ENCODE measurements at places on chromosomes 4 and X.

- no peak for DNase-seq
Measured at GRCh38 chrX:106479920-106480319, 131.9 kb upstream of the RADX start.

DNA sequence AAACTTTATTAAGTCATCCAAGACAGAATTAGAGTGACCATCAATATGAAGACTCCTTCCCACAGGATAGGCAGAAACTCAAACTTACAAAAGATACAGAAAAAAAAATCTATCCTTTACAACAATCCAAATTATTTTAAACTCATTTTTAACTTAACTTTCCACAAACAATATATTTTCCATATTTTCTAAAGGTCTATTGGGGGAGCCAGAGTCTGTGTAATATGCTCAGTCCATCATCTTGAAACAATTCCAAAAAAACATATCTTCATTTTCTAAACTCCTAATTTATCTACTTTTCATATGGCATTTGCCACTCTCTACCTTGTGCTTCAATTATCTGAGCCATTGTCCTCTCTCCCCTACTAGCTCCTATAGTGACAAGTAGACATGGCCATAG lies 378.1 kb downstream of the PDGFC start:
- no peak for DNase-seq

GRCh38 chr4:101315041-101315440 lies 32.3 kb downstream of the PPP3CA start:
- no peak for DNase-seq

DNA sequence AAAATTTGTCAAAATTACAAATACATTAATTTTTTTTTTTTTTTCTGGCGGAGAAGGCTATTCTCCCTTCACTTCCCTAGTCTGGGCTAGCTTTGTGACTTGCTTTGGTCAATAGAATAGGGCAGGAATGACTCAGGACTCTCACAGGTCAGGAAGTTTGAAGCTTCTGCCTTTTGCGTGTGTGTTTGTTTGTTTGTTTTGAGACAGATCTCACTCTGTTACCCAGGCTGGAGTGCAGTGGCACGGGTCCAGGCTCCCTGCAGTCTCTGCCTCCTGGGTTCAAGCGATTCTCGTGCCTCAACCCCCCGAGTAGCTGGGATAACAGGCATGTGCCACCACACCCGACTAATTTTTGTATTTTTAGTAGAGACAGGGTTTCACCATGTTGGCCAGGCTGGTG lies 55.9 kb upstream of the USP9X start:
- no peak for DNase-seq

- no peak for DNase-seq
Measured at GRCh38 chrX:72539822-72540221, 32.8 kb downstream of the HDAC8 start.

DNA sequence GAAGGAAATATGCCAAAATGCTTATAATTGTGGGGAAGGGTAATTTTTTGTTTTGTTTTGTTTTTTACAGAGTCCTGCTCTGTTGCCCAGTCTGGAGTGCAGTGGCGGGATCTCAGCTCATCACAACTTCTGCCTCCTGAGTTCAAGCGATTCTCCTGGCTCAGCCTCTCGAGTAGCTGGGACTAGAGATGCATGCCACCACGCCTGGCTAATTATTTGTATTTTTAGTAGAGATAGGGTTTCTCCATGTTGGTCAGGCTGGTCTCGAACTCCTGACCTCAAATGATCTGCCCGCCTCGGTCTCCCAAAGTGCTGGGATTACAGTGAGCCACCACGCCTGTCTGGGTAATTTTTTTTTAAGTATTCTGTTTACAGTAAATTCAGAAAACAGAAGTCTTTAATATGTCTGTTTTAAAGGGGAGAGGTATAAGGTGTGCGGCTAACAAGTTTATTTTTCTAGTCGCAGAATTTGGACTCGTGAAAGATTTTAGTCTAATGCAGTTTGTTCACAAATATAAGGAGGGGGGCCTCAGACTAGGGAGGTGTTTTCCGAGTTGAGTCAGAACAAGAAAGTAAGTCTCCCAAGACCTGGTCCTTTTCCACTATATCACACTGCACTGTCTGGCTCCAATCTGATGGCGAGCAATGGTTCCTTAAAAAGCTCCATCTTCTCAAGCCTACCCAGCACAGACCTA lies 1.5 kb downstream of the ACSL1 start:
- no peak for DNase-seq

GRCh38 chr4:33711826-33712225 lies 2532.5 kb downstream of the ARAP2 start:
- DNase-seq: no peak

- DNase-seq: no peak
Measured at GRCh38 chrX:24082447-24082846, 27.7 kb downstream of the EIF2S3 start.

DNA sequence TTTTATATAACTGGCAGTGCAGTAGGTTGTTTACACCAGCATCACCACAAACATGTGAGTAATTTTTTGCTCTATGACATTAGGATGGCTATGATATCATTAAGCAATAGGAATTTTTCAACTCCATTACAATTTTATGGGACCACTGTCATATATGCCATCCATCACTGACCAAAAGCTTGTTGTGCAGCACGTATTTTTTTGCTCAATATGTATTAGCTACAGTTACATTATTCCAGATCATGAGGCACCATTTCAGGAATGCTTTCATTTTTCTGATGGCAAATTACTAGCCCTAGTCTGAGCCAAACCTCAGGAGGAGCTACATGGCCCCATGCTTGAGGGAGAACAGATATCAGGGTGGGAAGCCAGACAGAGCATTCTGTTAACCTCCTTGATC lies 56.8 kb upstream of the DCLK2 start:
- no peak for DNase-seq

- DNase-seq: no peak
Measured at GRCh38 chr4:136918772-136919171, 613.5 kb downstream of the PCDH18 start.

DNA sequence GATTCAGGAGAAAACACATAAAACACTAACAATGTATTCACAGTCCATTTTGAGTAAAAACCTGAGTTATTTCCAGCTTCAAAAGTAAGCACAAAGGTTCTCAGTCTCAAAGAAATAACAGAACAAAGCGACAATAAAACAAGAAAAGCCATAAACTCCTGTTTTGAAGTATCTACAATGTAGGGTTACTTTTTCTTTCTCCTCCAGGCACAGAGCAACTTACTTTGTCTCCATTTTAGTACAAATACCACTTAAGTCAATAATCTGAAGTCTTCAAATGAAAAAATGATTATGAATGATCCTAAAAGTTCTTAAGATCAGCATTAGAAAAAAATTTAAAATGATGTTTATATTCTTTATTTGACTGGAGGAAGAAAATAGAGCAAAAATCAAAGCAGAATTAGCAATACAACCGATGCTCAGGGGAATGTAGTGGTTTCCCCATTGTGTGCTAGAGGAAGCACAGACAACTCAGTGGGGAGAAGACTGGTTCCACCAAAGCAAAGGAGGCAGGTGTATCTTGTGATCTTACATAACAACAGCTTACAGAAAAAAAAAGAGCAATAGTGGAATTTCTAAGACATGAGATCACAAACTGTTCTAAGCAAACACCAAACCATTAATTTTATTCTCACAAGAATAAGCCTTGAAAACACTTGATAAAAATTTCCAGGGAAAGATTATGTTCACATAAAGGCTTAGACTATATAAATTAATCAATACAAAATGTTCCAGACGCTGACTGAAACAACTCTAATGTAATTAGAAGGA lies 35.1 kb downstream of the EPHA5 start:
- DNase-seq: no peak

- DNase-seq: no peak
Measured at GRCh38 chr4:111362941-111363361, 740.1 kb upstream of the PITX2 start.

DNA sequence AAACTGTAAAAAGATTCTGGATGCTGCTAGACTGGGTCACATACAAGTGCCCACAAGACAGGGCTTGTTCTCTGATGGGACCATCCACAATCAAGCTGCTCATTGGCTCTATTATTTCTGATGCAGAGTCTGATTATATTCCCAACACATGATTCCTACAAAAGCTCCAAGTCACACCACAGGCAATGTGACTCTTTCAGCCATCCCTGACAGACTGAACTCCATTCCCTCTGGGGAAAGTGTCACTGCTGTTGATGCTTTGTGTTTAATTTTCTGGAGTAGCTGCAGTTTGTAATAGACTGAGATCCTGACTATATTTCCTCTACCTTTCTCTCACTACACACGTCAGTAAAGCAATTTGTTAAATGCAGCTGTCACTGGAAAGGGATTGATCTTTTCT lies 55.4 kb upstream of the BCLAF3 start:
- no peak for DNase-seq

DNA sequence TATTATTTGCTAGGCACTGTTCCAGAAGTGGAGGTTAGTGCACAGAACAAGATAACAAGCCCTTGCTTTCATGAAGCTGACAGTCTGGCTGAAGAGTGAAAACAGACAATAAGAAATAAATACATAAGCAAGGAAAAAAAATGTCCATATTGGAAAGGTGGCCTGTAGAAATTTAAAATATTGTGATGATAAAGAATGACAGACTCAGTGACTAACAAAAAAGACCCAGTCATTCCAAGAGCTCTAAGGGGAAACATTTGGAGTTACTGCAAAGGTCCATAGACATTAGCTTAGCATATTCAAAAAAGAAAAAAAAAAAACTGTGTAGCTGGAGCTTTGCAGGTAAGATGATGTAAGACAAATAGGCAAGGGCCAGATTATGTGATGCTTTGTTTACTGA lies 1.0 kb upstream of the ANTXR2 start:
- no peak for DNase-seq

DNA sequence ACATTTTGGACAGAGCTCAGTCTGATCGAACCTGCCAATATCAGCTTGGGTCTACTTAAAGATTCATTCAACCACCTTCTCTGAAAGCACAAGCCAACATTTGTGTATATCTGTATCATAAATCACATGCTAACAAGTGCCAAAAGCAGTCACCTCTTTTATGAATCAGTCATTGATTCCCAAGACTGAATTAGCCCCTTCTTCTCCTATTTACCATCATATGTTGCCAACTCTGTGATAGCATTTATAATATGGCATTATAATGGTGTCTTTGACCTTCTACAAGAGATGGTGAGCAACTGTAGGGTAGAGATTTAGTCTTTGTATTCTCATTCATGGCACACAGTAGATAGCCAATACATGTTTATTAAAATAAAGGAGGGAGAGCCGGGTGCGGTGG lies 61.4 kb downstream of the DDX53 start:
- DNase-seq: no peak

- no peak for DNase-seq
Measured at GRCh38 chr4:144442713-144443112, 203.2 kb upstream of the HHIP start.

DNA sequence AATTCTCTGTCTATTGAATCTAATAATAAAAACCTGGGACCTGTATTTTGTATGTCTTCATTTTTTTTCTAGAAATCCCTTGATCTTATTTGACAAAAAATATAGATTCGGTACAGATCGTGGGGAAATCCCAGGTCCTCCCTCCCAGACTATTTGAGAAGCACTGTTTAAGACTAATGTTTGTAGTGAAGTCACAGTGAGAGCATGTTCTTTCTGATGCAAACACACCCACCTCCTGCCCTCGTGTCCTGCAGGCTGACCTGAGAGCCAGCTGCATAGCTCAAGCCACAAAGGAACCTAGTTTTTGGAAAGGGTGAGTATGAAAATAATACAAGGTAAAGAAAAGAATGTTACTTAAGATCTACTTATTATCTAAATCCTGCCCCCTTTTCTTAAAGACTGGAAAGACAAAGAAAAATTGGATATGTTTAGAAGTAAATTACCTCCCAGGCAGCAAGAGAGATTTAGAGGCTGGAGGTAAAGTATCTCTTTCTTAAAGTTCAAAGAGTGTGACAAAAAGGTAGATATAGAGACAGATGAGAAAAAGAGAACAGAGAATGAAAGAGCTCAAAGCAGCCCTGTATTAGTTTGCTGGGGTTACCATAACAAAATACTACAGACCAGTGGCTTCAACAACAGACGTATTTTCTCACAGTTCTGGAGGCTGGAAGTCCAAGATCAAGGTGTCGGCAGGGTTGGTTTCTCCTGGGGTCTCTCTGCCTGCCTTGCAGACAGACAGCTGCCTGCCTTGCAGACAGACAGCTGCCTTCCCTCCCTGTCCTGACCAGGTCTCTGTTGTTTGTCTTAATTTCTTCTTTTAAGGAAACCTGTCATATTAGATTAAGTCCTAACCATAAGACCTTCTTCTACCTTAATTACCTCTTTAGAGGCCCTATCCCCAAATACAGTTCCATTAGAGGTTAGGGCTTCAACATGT lies 20.4 kb upstream of the DCTD start:
- no peak for DNase-seq

Measured in kidney capillary endothelial cell (primary cell).